Activated T-cell treated with anti-CD3 and anti-CD28 coated beads, Interleukin-2, amount 50 U/mL, for 72 hours (primary cell): ENCODE measurements at places on chromosomes 11 and 22.

- DNase-seq, result no peak
Observed at GRCh38 chr22:26556904-26557303, 33.0 kb downstream of the TPST2 start.

GRCh38 chr22:43013355-43014315 is 1.3 kb downstream of the PACSIN2 start:
- DNase-seq, result peak; percentile 19

- no peak for DNase-seq
Observed at GRCh38 chr11:12402025-12402424, 24.7 kb downstream of the PARVA start.

GRCh38 chr11:86486261-86487030 is 111.8 kb downstream of the CCDC81 start:
- DNase-seq, result no peak

DNA sequence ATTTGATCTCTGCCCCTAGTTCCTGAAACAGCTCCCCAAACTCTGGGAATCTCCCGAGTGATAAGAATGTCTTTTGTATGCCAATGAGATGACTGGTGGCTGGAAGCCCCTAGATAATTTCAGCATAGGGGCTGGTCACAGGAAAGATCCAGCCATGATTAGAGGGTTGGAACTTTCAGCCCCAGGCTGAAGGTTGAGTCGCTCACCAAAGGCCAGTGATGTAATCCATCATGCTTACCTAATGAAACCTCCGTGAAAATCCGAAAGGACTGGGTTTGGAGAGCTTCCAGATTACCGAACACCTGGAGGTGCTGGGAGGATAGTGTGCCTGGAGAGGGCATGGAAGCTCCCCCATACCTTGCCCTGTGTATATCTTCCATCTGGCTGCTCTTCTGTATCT is 26.0 kb downstream of the LRRC32 start:
- no peak for DNase-seq

GRCh38 chr11:118301600-118302195 is 2.8 kb upstream of the CD3E start:
- DNase-seq, result no peak

DNA sequence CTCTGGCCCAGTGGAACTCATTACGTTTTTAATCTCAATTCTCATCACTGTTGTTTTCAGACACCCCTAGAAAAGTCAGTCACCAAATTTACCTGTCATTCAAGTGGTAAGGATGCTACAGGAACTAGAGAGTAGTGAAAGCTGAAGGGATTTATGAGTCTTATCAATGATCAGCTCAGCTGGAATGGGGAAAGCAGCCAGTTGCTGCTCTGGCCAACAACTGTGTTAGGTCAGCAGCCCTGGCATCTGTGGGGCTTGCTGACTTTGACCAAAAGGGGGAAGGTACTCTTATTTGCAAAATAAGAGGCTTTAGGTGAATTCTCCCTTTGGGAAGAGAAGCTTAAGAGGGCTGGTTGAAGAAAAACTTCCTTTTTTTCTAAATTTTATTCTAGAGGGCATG is 76.2 kb upstream of the HORMAD2 start:
- no peak for DNase-seq

- no peak for DNase-seq
Observed at GRCh38 chr22:47739291-47740015, 977.0 kb downstream of the TBC1D22A start.

GRCh38 chr22:45645526-45646414 is 25.9 kb upstream of the ATXN10 start:
- peak; percentile 81 for DNase-seq

DNA sequence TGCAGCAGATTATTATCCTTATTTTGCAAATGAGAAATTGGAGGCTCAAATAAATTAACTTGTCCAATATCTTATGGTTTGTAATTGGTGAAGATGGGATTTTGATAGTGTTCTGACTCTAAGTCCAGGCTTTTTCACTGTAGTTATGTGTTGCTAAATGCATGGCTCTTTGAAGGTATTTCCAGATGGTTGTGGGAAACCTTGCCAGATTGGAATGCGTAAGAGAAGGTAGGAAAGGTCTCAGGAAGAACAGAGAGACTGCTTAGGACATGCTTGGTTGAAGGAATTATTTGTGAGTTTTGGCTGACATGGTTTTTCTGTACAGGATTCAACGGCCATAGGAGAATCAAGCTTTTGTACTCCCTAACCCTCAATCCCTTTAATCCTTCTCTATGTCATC is 108.6 kb downstream of the STIM1 start:
- no peak for DNase-seq

- no peak for DNase-seq
Observed at GRCh38 chr11:113728814-113729213, 22.7 kb upstream of the TMPRSS5 start.

DNA sequence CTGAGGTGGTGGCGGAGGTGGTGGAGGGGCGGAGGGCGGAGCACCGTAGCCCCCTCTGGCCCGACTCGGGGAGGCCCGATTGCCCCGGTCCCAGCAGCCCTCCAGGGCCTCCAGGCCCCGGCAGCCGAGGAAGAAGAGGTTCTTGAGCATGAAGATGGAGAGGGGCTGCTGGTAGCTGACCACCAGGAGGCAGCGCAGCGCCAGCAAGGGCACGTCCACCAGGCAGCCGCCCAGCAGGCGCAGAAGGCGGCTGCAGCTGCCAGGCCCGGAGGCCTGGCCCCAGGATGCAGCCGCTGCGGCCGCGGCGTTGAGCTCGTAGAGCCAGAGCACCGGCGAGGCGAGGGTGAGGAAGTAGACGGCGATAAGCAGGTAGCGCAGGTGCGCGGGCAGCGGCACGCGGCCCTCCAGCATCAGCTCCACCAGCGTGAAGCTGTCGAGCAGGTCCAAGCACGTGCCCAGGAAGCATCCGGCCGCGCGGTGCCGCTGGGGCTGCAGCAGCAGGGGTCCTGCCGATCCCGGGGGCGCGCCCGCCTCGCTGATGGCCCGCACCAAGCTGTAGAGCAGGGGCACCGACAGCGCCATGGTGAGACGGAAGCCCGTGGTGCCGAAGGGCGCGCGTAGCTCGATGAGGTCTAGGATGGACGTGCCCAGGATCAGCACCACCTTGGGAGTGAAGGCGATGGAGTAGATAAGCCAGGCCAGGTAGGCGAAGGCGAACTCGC is 1.5 kb downstream of the TMEM121B start:
- peak; percentile 39 for DNase-seq

GRCh38 chr11:32137263-32137662 is 46.4 kb downstream of the RCN1 start:
- DNase-seq, result no peak

DNA sequence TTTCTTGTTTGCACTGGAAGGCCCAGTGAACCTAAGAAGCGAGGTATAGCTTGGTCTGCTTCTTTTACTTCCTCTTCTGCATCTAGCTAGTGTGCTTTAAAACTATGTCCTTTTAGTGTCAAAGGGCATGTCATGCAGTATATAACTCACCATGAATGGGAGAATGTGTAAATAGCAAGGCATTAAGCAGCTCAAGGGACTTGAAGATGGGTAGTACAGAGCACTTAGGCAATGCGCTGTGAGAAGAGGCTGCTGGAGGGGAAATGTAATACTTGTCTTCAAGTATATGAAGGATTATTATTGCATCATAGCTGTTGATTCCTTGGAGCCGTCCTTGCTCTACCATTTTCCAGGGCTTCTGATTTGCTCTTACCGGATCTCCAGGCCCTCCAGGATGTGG is 7.6 kb downstream of the MAML2 start:
- DNase-seq, result no peak

- no peak for DNase-seq
Observed at GRCh38 chr11:133516845-133517244, 15.5 kb downstream of the OPCML start.

- no peak for DNase-seq
Observed at GRCh38 chr11:1751999-1752906, 1.9 kb upstream of the IFITM10 start.

- DNase-seq, result no peak
Observed at GRCh38 chr11:69142895-69143294, 12.8 kb upstream of the SMIM38 start.

GRCh38 chr11:110303414-110303826 is 7.0 kb upstream of the RDX start:
- no peak for DNase-seq
